ENCODE measurements at places on chromosomes 6 and 20.
A peak's percentile ranks its signal among the peaks of the same experiment; 100 is the strongest.

DNA sequence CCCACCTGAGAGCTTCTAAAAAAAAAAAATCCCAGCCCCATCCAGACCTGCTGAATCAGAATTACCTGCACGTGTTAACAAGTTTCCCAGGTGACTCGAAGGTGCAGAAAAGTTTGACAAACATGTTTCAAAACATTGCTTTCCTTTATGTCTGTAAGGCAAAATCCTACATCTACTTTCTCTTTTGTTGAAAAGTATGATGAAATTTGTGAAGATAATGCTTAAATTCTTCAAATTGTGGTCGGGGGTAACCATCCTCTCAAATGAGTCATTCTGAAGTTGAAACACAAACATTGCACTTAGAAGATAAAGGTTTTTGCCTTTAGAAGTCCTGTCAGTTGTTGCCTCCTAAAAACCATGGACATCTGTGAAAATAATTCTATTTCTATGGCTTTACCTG lies 429.7 kb downstream of the EPHA7 start:
- no peak for DNase-seq

DNA sequence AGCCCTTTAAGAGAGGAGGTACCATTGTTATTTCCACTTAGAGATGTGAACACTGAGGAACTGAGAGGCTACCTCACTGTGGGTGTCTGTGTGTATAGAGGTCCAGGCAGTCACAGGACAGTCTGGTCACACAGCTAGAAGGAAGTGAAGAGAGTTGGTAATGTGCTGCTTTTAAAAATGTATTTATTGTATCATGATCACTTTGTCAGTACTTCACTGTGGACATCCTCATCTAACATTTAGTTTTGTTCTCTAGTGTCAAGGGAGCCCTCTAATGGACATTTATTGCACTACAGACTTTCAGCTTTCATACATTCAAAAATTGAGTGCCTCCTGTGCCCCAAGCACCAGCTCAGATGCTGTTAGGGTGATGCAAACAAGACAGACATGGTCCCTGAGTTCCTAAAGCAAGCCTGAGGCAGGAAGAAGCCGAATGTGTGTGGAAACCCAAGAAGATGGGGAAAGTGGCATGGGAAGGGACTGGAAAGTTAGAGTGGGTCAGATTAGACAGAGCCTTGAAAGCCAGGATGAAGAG lies 123.0 kb downstream of the SLC16A10 start:
- DNase-seq = no peak

DNA sequence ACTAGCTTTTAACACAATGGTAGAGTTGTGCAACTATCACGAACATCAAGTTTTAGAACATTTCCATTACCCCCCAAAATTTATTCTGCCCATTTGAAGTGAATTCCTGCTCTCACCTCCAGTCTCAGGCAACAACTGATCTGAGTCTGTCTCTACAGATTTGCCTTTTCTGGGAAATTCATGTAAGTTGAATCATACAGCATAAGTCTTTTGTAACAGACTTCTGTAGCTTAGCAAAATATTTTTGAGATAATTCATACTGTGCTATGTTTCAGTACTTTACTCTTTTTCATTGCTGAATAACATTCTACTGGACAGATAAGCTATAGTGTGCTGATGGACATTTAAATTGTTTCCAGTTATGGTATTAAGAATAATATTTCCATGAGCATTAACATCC lies 447.3 kb upstream of the GJE1 start:
- DNase-seq = no peak

DNA sequence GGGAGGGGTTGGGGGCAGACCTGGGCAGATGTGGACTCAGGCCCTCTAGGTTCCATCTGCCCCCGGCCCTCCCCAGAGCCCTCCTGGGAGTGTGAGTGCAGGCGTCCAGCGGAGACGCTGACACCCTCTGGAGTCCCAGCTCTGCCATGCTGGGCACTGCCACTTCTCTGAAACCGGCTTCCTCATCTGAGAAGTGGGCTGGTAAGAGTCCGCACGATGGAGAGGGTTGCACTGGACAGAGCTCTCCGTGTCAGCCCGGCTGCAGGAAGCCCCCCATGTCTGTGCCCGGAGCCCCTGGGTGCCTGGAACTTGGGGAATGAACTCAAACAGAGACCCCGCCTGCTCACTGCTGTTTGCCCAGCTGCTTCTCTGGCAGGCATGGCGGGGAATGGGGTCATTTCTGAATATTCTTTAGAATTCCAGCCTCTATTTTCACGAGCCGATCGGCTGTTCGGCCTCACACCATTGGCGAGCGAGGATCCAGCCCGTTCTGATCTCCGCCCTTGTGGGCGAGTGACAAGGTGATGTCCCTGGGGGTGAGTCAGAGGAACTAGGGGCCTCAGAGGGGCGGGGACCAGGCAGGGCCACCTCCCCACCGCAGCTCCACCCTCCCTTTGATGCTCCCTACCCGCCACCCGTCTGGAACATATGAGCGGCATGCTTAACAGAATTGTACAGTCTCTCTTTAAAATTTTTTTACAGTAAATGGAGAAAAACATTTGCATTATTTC lies 47.8 kb upstream of the GATA5 start:
- DNase-seq = no peak

- DNase-seq = no peak
These were observed 37.6 kb upstream of the TENT5A start for GRCh38 chr6:81790034-81790433.

GRCh38 chr20:62273416-62273815 lies 29.4 kb upstream of the ADRM1 start:
- DNase-seq = no peak

DNA sequence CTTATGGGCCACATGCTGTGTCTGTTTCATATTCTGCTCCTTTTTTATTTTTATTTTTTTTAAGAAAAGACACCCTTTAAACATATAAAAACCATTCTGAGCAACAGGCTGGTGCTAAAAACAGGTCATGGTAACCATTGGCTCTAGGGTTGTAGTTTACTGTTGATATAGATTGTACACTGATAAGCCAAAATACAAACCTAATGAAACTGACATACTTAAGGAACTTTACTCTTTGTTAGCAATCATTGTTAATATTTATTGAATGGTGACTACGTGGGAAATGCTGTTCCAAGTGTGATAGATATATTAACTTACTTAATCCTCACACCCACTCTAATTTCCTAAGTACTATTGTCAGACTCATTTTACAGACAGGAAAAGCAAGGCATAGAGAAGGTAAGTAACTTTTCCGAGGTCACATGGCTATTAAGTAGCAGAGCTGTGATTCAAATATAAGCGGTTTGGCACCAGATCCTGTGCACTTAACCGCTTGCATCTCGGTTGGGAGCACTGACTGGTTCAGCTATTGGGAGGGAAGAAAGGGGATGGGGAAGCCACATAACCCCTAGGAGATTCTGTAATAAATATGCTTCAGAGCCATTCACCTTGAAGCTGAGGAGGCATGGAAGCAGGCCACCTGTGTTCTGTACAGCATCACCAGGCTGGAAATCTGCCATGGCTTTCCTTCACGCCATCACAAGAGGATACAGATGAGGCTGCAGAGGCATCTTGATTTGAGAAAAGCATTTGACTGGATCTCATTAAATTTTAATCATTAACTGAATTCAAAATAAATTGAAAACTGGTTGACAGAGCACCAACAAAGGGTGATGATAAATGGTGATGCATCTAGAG lies 4.9 kb downstream of the TRAF3IP2 start:
- DNase-seq = no peak

GRCh38 chr6:114362957-114363356 lies 20.1 kb upstream of the HS3ST5 start:
- DNase-seq = no peak

DNA sequence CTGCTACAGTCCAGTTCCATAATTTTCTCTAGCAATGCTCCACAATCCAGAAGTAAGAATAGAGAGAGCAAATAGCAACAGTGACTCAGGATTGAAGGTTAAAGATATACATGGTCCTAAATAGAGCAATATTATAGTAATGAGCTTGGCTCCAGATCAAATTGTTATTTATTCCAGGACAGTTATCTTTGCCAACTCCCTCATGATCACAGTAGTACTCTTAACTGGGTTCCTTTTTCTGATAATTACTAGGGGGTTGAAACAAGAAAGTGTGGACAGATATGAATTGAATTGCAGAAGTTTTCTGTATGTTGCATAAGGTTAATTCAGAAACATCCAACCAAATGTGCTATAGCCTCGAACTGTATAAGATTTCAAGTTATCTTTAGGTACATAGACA lies 11.9 kb downstream of the FAM184A start:
- no peak for DNase-seq

GRCh38 chr6:163296835-163297519 lies 117.5 kb upstream of the QKI start:
- DNase-seq = no peak

DNA sequence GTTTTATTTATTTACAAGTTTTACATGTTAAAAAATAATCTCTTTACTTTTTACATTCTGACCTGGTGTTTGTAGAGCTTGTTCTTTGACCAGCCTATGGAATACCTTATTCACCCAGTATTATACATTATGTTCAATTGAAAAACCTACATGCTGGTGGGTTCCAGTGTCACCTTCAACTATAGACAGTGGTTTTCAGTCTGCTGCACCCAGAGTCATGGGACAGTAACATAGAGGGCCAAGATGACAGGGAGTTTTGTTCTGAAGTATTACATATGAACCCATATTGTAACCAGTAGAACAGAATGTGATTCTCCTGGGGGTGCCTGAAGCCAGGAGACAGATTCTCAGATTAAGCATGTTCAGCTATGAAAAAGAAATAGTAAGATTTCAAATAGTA lies 139.5 kb upstream of the SCGN start:
- DNase-seq = no peak

- DNase-seq = no peak
These were observed 163.7 kb upstream of the THEMIS start for GRCh38 chr6:128064540-128064895.

- DNase-seq = peak; percentile 20
These were observed 29.7 kb downstream of the RPP40 start for GRCh38 chr6:4973982-4974745.

DNA sequence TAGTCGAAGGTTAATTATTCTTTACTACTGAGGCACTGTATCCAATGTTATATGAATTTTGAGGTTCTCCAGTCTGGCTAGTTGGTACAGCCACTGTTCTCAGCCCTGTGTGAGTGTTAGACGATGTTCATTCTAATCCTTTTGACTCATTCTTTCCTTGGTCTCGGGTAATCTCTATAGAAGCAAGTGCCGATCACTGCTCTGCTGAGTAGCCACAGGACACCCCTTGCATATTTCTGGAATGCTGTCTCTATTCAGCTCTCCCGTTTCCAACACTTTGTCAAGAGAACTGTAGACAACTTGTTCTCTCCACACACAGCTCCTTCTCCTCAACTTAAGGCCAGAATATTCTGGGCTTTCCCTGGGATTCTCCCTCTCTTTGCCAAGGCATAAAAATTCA lies 42.4 kb upstream of the PLCB1 start:
- DNase-seq = no peak

DNA sequence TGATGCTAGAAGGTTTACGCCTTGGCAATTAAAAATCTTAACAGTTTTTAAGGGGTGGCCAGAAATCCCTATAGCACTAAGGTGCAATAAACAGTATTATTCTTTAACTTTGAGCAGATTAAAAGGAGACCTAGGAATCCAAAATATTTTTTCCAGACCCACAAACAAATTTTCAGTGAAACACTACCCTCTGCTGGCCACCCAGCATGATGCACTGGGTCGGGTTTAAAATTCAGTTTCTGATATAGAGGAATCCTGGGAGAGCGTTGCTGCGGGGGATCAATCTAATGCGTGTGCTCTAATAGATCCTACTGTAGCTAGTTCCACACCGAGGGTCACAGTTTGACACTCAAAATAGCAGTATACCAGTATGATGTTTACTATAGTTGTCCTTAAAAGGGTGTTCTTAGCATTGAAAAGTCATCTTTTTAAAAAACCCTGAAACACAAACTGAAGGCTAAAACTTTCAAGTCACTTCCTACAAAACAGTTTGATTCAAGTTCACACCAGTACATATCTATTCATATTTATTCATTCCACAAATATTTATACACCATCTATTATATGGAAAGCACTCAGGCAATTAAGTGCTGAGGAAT lies 10.2 kb downstream of the UBE3D start:
- DNase-seq = peak; percentile 44

GRCh38 chr6:137736048-137736818 lies 130.8 kb upstream of the TNFAIP3 start:
- no peak for DNase-seq

DNA sequence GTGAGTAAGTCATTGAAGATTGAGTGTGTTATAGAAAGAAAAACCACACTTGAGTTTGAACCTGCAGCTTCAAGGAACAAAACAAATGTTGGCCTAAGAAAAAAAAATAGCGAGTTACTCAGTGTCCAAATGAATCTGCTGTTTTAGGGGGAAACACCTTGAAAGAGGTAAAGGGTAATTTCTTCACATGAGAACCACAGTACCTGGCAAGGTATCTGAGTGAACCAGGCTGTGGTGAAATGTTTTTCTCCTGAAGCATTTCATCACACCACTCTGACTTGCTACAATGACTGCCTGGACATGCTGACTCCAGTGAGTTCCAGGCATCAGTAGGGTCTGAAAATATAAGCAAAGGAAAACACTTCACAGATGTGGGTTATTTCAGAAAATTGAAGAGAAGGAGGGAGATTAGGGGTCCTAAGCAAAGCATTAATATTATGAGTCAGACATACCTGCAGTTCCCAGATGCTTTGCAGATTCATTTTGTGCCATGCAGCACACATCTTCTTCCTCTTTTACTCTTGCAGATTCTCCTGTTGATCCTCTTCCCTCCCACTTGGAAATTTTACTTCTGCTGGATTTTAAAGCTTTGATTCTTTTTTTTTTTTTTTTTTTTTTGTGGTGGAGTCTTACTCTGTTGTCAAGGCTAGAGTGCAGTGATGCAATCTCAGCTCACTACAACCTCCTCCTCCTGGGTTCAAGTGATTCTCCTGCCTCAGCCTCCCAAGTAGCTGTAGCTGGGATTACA lies 206.2 kb upstream of the SGK1 start:
- no peak for DNase-seq

GRCh38 chr6:105091140-105091829 lies 88.5 kb downstream of the POPDC3 start:
- no peak for DNase-seq

- no peak for DNase-seq
These were observed 107.0 kb upstream of the DST start for GRCh38 chr6:56749632-56750151.

- DNase-seq = no peak
These were observed 75.0 kb upstream of the EZR start for GRCh38 chr6:158894193-158894592.

DNA sequence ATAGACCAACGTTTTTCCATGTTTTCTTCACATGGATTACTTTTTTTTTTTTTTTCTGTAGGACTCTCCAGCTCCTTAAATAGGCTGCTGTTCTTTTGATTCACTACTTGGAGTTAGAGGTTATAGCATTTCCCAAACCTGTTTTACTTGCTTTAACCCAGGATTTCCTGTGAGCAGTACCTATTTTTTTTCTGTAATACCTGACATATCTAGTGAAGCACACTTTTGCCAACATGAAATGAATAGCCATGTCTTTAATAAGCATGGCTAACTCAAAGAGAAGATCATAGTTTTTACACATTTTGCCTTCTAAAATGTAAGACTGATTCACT lies 137.0 kb downstream of the FOXA2 start:
- DNase-seq = no peak

- peak; percentile 3 for DNase-seq
These were observed 8.3 kb downstream of the CEP250 start for GRCh38 chr20:35463455-35464300.

GRCh38 chr20:40646361-40646760 lies 42.7 kb downstream of the MAFB start:
- DNase-seq = no peak

Measured in C1 segment of cervical spinal cord (tissue), 14 donors.